Effector memory CD8-positive, alpha-beta T cell (primary cell): ENCODE measurements at places on chromosomes 4 and X.

GRCh38 chr4:77653162-77653758 lies 47.6 kb downstream of the CXCL13 start:
- no peak for DNase-seq

GRCh38 chr4:53711926-53712325 lies 120.6 kb upstream of the LNX1 start:
- no peak for DNase-seq

DNA sequence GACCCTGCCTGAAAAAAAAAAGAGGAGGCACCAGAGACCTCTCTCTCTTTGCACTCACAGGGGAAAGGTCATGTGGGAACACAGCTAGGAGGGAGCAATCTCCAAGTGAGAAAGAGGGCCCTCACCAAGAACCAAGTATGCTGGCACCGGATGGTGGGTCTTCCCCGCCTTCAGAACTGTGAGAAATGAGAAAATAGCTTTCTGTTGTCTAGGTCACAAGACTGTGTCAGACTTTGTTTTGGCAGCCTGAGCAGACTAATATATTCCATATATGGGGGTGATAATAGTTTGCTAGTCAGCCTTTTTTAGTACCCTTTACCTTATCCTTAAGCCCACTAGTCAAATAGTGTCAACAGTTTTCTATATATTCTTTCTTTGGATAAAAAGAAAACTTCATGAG lies 193.0 kb downstream of the TRIML1 start:
- no peak for DNase-seq

GRCh38 chr4:128168701-128169100 lies 107.6 kb downstream of the LARP1B start:
- no peak for DNase-seq

DNA sequence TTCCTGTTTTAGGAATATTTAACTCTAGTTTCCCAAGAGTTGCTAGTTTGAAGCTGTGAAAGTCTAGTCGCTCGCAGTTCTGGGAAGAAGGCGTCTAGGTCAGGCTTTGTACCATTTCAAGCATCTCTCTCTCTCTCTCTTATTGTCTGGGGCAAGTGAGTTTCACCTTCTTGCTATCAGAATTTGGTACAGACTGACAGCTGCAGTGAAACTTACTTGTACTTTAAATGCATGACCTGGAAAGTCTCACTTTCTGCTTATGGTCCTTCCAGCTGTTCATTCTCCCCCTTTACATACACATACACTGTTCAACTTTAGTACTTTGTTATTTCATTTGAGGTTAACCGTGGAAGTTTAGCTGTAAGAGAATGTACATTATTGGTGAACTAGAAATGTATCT lies 4.4 kb downstream of the FRMPD4 start:
- no peak for DNase-seq

DNA sequence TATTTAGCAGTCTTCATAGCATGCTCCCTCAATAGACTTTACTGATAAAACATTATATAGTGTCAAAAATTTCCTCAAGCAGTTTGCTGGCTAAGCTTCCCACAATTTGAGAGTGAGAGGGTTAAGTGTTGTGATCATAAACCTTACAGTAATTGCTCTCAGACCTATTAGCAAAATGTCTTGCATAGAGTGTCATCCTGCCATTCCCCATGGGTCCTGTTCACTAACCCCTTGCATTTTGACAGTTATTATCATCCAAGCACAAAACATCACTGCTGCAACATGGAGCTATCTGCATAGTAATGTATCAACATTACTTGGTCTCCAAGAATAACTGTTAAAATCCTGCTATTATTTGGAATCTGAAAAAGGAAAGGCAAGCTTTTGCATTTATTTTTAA lies 196.1 kb upstream of the GK2 start:
- no peak for DNase-seq

DNA sequence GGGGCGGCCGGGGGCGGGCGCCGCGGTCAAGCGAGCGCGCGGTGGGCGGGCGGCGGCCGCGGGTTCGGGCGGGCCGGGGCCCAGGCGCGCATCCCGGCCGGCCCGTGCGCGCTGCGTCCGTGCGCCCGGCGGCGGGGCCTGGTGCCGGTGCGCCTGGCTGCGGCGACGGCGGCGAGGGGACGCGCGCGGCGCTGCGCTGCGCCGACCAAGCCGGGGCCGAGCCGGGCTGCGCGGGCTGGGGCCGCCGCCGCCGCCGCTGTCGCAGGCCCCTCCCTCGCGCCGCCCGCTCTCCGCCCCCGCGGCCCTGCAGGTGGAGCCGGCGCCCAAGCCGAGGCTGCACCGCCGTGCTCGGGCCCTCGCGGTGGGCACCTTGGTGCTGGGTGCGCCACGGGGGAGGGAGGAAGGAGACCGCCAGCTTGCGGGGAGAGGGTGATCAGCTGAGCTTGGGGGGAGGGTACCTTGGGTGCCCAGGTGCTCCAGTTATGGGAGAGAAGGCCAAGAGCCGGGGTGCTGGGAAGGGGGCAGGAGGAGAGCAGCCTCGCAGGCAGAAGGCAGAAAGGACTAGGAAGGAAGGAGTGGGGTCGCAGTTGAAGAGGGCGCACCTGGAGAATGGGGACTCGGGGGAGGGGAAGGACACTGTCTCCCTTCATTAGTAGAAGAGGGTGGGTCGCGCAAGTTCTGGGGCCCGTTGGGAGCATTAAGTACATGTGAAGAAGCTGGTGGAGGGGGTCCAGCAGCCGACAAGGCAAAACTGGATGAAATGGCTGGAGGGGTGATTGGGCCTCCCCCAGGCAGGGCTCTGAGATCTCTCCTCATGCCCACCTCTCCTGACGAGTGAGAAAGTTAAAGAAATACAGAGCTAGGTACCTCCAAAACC lies at the start of gene PPP2R2C:
Gene PPP2R2C, minus strand, starts transcription at position 228 of the 877 bp plus-strand sequence. CDS start 385 bp downstream, outside the sequence.
- no peak for DNase-seq

DNA sequence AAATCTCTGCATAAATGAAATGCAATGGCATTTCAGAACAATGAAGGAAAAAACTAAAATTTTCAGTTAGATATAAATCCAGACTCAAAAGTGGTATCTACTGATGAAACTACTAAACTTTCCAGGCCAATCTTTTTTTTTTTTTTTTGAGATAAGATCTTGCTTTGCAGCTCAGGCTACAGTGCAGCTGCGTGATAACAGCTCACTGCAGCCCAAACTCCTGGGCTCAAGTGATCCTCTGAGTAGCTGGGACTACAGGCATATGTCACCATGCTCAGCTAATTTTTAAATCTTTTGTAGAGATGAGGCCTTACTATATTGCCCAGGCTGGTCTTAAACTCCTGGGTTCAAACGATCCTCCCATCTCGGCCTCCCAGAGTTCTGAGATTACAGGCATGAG lies 1228.2 kb upstream of the ADGRL3 start:
- DNase-seq: no peak

DNA sequence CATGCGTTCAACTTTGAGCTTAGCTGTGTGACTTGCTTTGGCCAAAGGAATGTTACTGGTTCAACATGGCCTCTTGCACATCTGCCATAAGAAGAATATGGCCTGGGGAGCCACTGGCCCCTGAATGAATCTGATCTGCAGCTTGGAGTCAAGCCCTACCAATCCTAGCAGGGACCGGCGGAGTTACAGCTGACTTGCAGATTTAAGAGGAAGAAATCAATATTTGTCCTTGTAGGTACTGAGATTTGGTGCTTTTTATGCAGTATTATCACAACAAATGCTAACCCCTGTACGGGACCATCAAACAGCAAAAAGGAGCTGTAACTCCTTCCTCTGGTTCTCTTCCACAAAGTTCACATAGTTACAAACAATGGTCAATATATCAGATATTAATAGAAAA lies 252.0 kb downstream of the LDB2 start:
- DNase-seq: no peak
